ENCODE measurements at places on chromosomes 6 and 20.

- no peak for DNase-seq
These were observed 527 bp downstream of the FBXO30 start for GRCh38 chr6:145814035-145814500.

DNA sequence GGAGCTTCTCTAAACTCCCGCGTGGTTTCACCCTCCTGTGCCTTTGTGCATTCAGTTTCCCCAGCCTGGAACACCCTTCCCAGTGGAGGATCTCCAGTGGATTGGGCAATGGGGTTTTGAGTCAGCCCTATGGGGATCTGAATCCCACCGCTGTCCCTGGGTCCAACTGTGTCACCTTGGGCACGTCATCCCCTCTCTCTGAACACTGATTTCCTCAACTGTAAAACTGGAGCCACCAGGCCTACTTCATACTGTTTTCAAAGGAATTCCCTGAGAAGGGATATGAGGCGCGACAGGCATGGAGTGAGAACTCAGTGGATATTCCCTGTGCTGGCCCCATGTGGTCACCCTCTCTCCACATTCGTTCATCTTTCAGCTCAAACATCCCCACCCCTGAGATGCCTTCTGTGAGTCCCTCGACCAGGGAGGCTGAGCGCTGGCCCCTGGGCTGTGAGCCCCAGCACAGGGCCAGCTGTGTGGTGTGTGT lies 25.7 kb downstream of the MAFB start:
- DNase-seq = no peak

- no peak for DNase-seq
These were observed 608 bp upstream of the EIF2S2 start for GRCh38 chr20:34112600-34113101.

DNA sequence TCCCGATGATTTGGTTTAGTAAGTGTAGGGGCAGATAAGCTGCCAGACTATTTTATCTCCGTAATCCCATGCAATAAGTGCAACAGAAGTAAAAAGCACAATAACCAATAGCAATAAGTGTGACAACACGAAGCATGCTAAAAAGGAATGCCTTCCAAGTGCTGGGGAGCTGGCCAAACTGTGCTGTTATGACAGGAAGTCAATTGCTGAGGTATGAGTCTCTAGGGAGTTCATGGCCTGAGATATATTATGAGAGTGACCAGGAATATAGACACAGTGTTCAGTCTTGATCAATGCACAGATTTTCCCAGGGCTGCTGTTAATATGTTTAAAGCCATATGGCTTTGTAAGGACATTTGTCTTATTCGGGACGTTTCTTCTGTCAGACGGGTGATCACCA lies 10.5 kb upstream of the ANGPT4 start:
- DNase-seq = no peak

GRCh38 chr6:145733810-145734209 lies 1.5 kb downstream of the EPM2A start:
- DNase-seq = peak; percentile 12

- DNase-seq = no peak
These were observed 36.8 kb downstream of the YTHDF1 start for GRCh38 chr20:63178889-63179686.

DNA sequence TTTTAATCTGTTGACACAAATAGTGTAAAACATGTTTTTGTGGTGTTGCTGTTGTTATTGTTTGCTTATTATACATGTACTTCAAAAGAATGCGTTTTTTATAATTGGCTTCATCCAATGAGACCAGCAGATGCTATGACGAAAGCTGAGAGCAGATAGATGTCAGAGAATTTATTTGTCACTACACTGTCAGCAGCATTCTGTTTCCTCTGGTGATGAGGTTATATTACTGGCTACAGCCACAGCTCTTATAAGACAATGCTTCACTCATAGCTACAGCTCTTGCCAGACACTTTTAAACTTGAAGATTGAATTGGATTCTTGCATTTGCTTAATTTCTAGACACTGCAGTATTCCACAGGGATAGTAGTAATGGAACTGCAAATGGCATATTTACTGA lies 860.5 kb downstream of the TBC1D32 start:
- DNase-seq = no peak

- DNase-seq = no peak
These were observed 99.0 kb downstream of the TMEM242 start for GRCh38 chr6:157224178-157224950.

GRCh38 chr6:11273406-11274065 lies 41.1 kb upstream of the NEDD9 start:
- no peak for DNase-seq

GRCh38 chr6:37399795-37400490 lies 33.1 kb upstream of the CMTR1 start:
- no peak for DNase-seq

GRCh38 chr20:3405696-3406358 lies 1.6 kb downstream of the DNAAF9 start:
- no peak for DNase-seq
